ENCODE measurements at places on chromosomes 11 and 22. TPM values are rescaled to one million over a fixed set of nuclear protein-coding genes. Genes with fewer than 3 reads are reported as not detected.

Gene MAPK8IP2
- 13.4 TPM for polyA plus RNA-seq

Gene ZNF215
- 0.34 TPM for polyA plus RNA-seq

Gene DLG2
- polyA plus RNA-seq, result 14.4 TPM

Gene OR8D4
- polyA plus RNA-seq, result not detected

Gene TRPM5
- not detected for polyA plus RNA-seq

Gene SCGB1D2
- 2.0 TPM for polyA plus RNA-seq

Gene PLAAT3
- polyA plus RNA-seq, result 34.8 TPM

Gene DBX1
- not detected for polyA plus RNA-seq

Gene TMEM121B
- 0.24 TPM for polyA plus RNA-seq

Gene C11orf97
- not detected for polyA plus RNA-seq
